Naive thymus-derived CD8-positive, alpha-beta T cell (primary cell): ENCODE measurements at places on chromosomes 3 and 15. TPM values are rescaled to one million over a fixed set of nuclear protein-coding genes. Genes with fewer than 3 reads are reported as not detected.

DNA sequence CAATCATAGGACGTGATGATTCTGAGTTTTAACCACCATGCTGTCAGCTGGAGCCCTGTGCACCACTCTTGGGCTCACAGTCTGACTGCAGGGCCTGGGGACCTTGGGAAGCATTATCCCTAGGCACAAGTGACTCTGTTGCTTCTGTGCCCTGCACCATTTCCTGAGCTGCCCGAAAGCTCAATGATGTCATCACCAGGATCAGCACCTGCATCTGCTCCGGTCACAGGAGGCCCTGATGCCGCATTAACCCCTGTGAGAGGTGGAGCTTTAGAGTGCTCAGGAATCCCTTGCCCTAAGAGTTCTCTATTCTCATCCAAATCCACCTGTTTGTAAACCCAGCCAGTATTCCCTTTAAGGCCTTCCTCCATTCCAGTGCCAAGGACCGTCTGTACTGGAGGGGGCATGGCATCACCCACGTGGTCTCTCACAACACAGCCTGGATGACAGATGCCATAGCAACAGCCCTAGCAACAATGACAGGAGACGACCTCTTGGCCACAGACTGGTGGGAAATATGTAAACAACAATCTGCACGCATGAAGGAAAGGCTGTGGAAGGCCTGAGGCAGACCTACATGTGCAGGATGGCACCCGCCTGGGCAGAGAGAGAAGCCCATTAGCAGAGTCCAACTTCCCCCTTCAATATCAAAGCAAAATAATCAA lies 37.9 kb downstream of the NTRK3 start:
- DNase-seq = no peak

DNA sequence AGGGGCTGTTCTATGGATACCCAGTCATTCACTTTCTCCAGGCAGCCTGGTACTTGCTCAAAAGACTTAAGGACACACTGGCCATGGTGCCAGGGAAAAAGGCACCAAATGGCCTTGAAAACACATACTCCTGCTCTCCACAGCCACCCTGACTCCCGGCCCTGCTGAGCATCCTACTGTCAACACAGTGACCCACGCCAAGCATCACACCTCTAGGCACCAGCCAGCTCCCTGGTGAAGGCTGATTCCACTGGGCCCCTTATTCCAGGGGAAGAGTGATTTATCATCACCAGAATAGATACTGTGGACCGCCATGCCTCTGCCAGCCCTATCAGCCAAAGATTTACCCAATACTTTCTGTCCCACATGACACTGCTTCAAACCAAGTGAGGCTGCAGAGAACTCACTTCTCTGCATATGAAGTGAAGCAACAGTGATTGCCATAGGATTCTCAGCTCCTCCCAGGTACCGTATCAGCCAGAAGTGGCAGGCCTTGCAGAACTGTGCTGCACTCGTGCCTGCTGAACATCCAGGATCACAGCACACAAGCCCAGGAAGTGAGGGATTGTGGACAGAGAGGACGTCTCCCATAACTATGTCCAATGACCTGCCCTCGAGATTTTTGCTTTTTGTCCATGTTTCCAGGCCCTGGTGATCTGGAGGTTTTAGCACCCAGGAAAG lies 63.7 kb downstream of the WHAMM start:
- no peak for DNase-seq

Gene TGFBR2
- total RNA-seq = 260 TPM

Gene DIS3L
- 39.8 TPM for total RNA-seq

Gene ZIC1
- total RNA-seq = not detected

Gene CFAP161
- 0.21 TPM for total RNA-seq

Gene FBXW12
- not detected for total RNA-seq
